Colonic mucosa (tissue), 4 donors: ENCODE measurements at places on chromosomes 7 and 10. TPM values are rescaled to one million over a fixed set of nuclear protein-coding genes. Genes with fewer than 3 reads are reported as not detected.
A peak's percentile ranks its signal among the peaks of the same experiment; 100 is the strongest.

PON3 gene
- 3.0 TPM for total RNA-seq

SMKR1 gene
- 0.32 TPM for total RNA-seq

ELN gene
- 12.6 TPM for total RNA-seq

GRCh38 chr10:124387078-124387874, 31.4 kb downstream of the OAT start:
- no peak for DNase-seq

DNA sequence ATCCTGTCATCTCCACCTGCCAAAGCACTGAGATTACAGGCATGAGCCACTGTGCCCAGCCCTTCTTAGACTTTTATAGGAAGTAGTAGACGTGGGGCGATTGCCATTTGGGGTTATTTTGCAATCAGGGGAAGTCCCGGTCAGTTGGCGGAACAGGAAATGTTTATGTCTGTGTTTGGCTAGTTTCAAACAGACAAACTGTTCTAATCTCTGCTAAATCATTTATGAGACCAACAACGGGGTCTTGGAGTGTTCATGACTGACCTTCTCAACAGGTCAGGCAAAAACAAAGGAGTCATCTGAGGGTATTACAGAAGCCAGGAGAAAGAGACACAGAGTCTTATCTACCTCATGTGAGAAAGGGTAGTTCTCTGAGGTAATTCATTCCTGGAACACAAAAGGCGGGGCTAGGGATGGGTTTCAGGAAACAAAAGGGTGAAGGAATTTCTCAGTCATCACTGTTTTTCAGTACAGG, 6.6 kb upstream of the TPK1 start:
- peak; percentile 85 for DNase-seq

GPNMB gene
- total RNA-seq, result 43.3 TPM

DNA sequence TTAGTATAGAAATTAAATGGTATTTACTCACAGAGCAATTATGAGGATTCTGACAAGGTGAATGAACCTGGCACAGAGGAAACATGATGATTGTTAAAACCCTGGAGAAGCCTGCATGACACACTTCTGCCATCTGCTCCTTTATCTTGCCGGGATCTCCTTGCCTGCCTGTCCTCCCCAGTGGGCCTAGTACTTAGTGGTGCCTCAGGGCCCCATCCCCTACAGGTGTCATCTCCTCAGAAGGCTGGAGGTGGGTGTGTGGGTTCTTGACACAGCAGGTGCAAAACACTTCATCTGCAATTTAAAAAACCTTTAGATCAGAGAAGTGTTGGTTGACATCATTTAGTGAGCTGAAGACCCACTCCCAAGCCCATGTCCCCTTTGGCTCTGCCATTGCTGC, 261.2 kb downstream of the ADRA2A start:
- DNase-seq, result no peak

LFNG gene
- total RNA-seq, result 61.4 TPM

GRCh38 chr10:89643431-89643811, 1.6 kb downstream of the PANK1 start:
- DNase-seq, result no peak

DNA sequence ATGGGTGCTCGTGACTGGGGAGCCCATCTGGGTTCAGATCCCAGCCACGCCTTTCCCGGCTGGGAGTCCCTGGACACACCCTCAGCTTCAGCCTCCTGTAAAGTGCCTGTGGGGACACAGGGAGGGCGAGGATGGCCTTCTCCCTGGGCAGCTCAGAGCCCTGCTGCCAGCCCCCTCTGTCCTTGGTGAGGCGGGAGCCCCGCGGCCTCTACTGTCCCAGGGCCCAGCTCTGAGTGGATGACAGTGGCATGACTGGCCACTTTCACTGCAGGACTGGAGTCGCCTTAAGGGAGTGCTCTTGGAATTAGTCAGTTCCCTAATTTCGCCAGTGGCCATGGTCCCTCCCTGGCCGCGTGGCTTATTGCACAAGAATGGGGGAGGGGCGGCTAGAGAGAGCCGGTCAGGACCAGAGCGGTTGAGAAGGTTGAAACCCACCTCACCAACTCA, 4.6 kb downstream of the BRI3 start:
- DNase-seq, result peak; percentile 63

GRCh38 chr10:104098358-104098925, 12.8 kb upstream of the COL17A1 start:
- no peak for DNase-seq

ACSM6 gene
- not detected for total RNA-seq

GRCh38 chr10:104142081-104142480, 20.1 kb downstream of the SFR1 start:
- no peak for DNase-seq

DNA sequence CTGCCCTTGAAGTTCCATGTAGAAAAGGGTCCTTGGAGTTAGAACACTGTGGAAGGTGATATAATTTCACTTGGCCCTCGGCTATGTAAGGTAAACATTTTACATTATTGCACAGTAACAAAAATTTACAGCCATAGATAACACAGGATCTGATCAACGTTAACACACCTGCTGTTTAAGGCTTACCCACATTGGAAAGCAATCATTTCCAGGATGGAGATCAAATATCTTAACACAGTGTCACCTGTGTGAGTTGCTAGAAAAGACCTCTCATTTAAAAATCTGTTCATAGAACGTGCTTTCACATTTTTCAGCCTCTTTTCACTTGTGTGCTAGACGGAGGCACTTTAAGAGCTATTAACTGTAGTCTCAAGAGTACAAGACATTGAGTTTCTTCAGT, 1.9 kb downstream of the TMEM229A start:
- DNase-seq, result no peak

GRCh38 chr10:108663587-108663986, 1259.7 kb downstream of the XPNPEP1 start:
- no peak for DNase-seq

DNA sequence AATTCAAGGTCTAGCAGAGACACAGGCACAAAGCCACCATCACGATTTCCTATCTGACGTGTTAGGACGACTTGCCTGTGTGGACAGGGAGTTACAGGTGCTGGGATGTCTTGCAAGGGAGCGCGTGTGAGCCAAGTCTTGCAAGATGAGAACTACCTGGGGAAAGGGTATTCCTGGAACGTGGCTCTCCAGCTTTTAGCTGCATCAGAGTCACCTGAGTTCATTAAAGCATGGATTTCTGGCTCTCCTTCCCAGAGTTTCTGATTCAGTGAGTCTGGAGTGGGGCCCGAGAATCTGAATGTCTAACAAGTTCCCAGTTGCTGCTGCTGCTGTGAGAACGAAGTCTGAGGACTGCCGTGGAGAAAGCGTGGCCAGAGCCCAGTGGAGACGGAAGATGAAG, 30.0 kb upstream of the RNF32 start:
- DNase-seq, result no peak

DNA sequence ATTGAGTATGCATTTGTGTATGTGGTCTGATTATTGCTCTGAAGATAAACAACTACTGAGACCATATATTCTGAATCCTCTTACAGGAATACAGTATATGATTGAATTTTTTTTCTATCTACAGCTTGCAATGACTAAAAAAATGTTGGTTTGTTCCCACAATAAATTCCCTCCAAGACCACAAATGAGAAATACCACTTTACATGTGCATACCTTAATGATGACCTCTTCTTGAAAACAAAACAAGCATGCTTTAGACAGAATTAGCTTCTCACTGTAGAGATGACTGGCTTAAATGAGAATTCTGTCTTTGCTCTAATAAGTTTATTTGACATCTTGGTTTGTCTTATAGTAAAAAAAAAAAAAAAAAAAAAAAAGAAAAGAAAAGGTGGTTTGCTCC, 241.5 kb downstream of the PCDH15 start:
- DNase-seq, result no peak

CALHM1 gene
- not detected for total RNA-seq

- no peak for DNase-seq
Measured at GRCh38 chr10:80477-81105, 31.5 kb upstream of the TUBB8 start.

DNA sequence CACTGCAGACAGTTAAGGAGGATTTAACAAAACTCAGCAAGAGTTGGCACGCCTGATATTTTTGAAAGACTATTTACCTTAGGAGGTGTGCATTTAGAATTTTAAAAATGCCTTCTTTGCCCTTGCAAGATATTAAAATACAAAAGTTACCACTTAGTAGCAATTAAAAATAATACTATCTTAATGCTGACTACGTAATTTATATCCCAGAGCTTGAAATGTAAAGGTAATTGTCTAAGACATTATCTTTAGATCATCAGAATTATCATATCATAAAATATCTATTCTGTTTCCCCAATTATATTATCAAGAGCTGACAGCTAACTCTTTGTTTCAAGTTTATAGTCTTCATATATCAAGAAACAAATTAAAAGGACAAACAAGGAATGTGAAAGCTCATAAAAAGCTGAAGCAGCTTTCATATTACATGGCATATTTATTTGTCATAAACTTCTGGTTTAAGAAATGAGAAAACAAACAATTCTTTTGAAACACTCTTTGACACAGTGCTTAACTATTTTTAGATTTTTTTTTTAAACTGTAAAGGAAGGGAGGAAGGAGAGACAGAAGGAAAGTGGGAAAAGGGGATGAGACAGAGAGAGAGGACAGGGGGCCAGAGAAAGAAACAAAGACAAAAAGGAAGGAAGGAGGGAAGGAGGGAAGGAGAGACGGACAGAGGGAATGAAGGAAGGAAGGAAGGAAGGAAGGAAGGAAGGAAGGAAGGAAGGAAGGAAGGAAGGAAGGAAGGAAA, 73.5 kb downstream of the RTKN2 start:
- DNase-seq, result no peak

CDC14C gene
- not detected for total RNA-seq

CXCL12 gene
- total RNA-seq, result 17.5 TPM

GRCh38 chr10:6346631-6347030, 143.9 kb downstream of the PFKFB3 start:
- no peak for DNase-seq

DNA sequence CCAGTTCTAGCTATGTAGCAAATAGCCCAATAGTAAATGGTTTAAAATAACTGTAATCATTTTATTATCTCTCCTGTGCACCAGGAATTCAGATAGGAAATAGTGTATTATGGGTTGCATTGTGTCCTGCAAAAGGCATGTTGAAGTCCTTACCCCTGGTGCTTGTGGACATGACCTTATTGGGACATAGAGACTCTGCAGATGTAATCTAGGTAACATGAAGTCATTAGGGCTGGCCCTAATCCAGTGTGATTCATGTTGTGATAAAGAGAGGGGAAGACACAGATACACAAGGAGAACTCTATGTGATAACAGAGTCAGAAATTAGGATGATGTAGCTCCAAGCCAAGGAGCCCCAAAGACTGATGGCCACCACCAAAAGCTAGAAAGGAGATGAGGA, 462.8 kb downstream of the GALNT17 start:
- no peak for DNase-seq

CACNB2 gene
- 9.8 TPM for total RNA-seq

CPA2 gene
- total RNA-seq, result 5.2 TPM

- no peak for DNase-seq
Measured at GRCh38 chr7:80708123-80708522, 69.7 kb downstream of the CD36 start.

- no peak for DNase-seq
Measured at GRCh38 chr10:118584181-118584954, 11.1 kb downstream of the PRLHR start.

GRCh38 chr7:23332910-23333612, 33.9 kb downstream of the MALSU1 start:
- DNase-seq, result no peak

SKIDA1 gene
- total RNA-seq, result 0.45 TPM

DNA sequence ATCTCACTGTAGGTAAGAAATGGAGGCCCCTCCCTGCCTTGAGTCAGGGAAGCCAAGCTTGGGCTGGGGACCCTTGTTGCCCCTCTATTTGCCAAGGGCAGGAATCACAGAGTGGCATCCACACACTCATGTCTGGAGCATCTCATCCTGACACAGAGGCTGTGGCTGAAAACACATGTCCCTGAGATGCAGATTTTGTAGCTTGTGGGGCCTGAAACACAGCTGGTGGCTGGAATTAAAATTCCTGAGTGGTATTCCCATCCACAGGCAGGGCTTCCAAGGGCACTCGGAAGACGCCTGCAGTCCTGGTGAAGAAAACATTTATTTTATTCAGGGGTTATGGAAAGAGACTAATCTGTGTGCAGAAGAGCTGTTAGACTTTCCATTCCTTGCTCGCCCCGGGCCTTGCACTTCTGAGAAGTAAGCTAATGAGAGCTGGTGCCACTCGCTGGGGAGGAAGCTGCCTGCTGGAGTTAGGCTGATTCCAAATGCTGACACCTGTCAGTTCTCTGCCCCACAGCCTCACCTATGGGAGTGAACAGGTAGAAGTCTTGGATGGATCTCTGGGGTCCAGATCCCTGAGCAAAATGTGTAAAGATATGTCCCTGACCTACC, 36.0 kb downstream of the C10orf120 start:
- DNase-seq, result no peak

- DNase-seq, result no peak
Measured at GRCh38 chr10:132916421-132916841, 25.9 kb downstream of the CFAP46 start.

GRCh38 chr7:37577412-37577811, 106.2 kb upstream of the GPR141 start:
- no peak for DNase-seq

SLC26A3 gene
- 973 TPM for total RNA-seq

CPA4 gene
- not detected for total RNA-seq

GRCh38 chr10:55449981-55450380, 649.0 kb upstream of the PCDH15 start:
- DNase-seq, result no peak

NPC1L1 gene
- total RNA-seq, result 0.10 TPM

DNA sequence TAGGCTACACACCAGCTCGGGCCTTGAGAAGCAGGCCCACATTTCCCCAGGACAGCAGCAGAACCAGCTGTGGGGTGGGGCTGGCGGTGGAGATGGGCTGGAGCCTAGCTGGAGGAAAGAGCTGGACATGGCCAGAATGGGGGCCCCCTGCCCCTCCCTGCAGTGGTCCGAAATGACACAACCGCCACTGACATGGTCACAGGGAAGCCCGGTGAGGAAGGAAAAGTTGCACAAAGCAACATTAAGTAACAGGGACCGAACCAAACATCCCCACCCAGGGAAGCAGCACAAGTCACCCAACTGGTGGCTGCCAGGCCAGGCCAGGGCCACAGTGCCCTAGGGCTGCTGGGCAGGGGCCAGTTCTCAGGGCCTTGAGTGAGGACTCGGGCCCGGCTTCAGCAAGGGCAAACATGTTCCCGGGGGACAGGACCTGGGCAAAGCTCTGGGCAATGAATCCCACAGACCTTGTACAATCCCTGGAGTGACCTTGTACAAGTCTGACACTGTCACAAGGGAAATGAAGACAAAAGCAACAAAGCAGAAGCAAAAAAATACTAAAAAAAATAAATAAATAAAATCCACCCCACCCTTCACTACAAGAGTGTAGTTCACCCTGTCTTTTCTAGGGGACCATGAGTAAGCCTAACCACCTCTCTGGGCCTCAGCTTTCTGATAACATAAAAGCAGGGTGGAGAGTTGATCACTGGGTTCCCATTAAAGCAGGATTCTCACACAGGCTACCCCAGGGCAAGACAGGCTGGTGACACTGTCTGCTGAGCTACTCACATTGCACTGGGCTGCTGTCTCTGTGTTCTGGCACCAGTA, 33.0 kb downstream of the PSAP start:
- DNase-seq, result no peak

EGR2 gene
- total RNA-seq, result 0.20 TPM
